Smooth muscle cell of bladder (primary cell): ENCODE measurements at places on chromosomes 5 and 9. TPM values are rescaled to one million over a fixed set of nuclear protein-coding genes. Genes with fewer than 3 reads are reported as not detected.

The SPAG8 gene
- 0.71 and 1.2 TPM in 2 replicates for total RNA-seq

The DMXL1 gene
- 33.7 and 36.6 TPM in 2 replicates for total RNA-seq

The RORB gene
- 0.71 and 0.92 TPM in 2 replicates for total RNA-seq

The TNFSF8 gene
- total RNA-seq: not detected in 2 replicates

The CYSRT1 gene
- 0.18 and 0.57 TPM in 2 replicates for total RNA-seq

The SLC6A19 gene
- total RNA-seq: not detected in 2 replicates

The RFX3 gene
- 1.8 and 3.1 TPM in 2 replicates for total RNA-seq

The SYNPO gene
- total RNA-seq: 2.7 and 4.0 TPM in 2 replicates

The FAM153A gene
- total RNA-seq: not detected in 2 replicates

The KCNN2 gene
- 0.43 and 0.55 TPM in 2 replicates for total RNA-seq

The NR5A1 gene
- total RNA-seq: not detected in 2 replicates

The ABLIM3 gene
- 7.7 and 9.2 TPM in 2 replicates for total RNA-seq
